Muscle of back (tissue), 13 donors: ENCODE measurements at places on chromosomes 2 and 18. TPM values are rescaled to one million over a fixed set of nuclear protein-coding genes. Genes with fewer than 3 reads are reported as not detected.

Gene RUFY4
- polyA plus RNA-seq: not detected

Gene PSD4
- polyA plus RNA-seq: 1.2 TPM

Gene ANKRD62
- not detected for polyA plus RNA-seq

Gene ITGB6
- 34.4 TPM for polyA plus RNA-seq

Gene SFXN5
- polyA plus RNA-seq: 6.4 TPM

Gene CCDC85A
- polyA plus RNA-seq: 3.7 TPM

Gene KCNJ3
- polyA plus RNA-seq: 0.42 TPM

Gene XIRP2
- polyA plus RNA-seq: 140 TPM

Gene SOX11
- polyA plus RNA-seq: 24.5 TPM

Gene CYP27A1
- 22.9 TPM for polyA plus RNA-seq

Gene LOXHD1
- 2.4 TPM for polyA plus RNA-seq

Gene KLHL14
- 0.29 TPM for polyA plus RNA-seq

Gene SERPINE2
- polyA plus RNA-seq: 101 TPM

Gene TRIM43
- polyA plus RNA-seq: not detected

Gene C2orf66
- polyA plus RNA-seq: 0.17 TPM
